Kidney capillary endothelial cell (primary cell): ENCODE measurements at places on chromosomes 5 and 9.

DNA sequence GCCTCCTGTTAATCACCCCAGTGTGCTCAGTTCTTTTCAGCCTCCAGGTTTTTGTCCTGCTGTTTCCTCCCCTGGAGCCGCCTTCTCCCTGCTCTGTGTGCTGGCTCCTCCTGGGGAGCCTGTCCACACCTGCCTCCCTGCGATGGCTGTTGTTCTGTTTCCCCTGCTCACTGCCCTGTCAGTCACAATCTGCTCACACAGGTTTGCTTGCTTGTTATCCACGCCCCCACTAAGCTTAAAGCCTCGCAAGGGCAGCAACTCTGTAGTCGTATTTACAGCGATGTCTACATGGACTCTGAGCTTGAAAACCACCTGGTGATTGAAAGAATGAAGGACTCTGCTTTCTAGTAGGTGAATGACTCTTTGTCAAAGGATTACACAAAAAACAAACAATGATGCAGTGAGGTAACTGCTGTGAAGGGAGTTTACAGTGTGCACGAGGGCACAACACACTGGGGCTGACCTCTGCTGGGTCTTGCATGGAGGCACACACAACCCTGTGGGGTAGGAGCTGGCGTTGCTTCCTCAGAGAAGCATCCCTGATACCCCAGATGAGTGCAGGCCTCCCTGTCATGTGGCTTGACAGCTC lies 39.6 kb upstream of the TEX48 start:
- no peak for DNase-seq

GRCh38 chr9:91089405-91090129 lies 272.2 kb downstream of the AUH start:
- peak; percentile 32 for DNase-seq

- no peak for DNase-seq
These were observed 101.2 kb upstream of the GDNF start for GRCh38 chr5:37940931-37941623.

GRCh38 chr9:6149315-6149714 lies 66.3 kb upstream of the IL33 start:
- peak; percentile 96 for DNase-seq

GRCh38 chr5:1321576-1321975 lies 23.3 kb downstream of the CLPTM1L start:
- DNase-seq: no peak

GRCh38 chr5:175800656-175801081 lies 70.7 kb upstream of the CPLX2 start:
- DNase-seq: no peak

DNA sequence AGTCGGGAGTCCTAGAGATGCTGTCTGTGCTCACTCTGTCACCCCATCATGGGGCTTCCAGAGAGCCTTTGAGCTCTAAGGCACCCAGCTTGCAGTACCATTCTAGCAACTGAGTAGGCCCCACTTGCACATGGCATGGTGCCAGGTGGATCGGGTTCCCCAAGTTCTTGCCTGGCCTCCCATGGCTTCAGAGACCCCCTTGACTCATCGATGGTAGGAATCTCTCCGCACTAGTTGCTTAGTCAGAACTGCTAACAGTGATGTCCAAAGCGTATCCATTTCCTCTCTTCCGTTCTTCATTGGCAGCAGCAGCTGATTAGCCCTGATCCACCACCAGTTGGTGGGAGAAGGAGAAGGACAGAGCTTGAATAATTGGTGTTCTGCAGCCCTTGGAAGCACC lies 70.3 kb upstream of the RARS1 start:
- DNase-seq: no peak

DNA sequence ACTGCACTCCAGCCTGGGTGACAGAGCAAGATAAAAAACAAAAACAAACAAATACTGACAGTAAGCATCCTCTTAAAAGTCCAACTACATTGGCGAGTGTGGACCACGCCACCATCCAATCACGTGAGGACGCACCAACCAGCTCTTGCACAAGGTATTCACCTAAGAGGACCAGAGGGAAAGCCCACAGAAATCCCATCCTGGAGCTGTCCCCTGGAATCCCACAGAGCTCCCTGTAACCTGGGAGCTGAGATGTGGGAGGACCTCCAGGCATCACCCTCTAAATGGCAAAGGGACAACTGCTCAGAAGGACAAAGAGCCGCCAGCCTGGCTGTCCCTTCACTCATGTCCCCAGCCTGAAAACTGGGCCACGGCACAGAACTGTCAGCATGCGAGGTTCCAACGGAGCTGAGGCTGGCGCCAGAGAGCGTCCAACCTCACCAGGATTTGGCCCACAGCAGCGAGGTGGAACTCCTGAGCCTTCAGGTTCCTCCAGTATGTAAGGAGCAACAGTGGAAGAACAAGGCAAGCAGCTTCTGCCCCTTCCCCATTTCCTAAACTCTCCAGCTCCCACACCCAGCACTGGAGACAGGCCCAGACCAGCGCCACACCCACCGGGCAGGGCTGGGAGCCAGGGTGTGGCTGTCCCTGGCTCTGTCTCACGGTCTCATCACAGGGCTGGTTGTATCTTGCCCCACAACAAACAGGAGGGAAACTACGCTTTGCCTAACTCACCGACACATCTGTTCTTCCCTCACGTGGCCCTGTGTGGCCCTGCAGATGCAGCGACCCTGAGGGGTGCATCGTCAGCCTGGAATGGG lies 15.2 kb downstream of the IPPK start:
- DNase-seq: no peak

- no peak for DNase-seq
These were observed 541.7 kb downstream of the MTRR start for GRCh38 chr5:8410618-8411017.

GRCh38 chr5:83711982-83712601 lies 8.6 kb downstream of the HAPLN1 start:
- peak; percentile 52 for DNase-seq

- DNase-seq: no peak
These were observed 53.7 kb downstream of the TGFBR1 start for GRCh38 chr9:99158629-99159028.

DNA sequence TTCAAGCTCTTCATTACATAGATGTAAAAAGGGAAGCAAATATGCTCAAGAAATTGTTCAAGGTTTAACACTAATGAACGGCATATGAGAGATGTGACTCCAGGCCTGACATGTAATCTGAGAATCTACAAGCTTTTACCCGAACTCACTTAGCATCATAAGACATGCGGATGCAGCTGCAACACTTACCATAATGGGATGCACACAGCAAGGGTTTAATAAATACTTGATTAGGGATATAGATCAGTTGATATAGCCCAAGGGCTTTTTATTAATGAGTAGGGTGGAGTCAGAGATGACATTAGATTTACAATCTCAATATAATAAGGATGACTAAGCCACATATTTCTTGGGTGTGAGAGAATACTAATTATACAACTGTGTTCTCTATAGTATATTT lies 2215.5 kb downstream of the MAT2B start:
- no peak for DNase-seq

DNA sequence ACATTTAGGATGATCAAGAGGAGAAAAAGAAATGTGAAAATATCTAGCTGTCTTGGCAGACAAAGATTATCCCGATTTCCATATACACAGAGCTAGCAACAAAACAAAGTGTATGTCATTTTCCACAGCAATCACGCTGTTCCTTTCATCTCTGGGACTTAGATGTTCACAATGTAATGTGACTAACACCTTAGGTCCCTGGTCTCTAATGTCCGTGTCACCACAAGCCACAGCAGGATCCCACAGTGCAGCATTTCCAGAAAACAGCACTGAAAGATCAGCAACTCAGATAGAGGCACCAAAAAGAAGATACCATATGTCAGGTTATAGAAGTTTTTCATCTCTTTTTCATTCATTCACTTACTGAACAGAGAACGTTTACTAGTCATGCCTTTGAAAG lies 118.0 kb upstream of the TNPO1 start:
- no peak for DNase-seq

GRCh38 chr5:13766236-13766635 lies 178.3 kb downstream of the DNAH5 start:
- DNase-seq: no peak

GRCh38 chr5:98308231-98308630 lies 465.2 kb upstream of the RGMB start:
- no peak for DNase-seq

DNA sequence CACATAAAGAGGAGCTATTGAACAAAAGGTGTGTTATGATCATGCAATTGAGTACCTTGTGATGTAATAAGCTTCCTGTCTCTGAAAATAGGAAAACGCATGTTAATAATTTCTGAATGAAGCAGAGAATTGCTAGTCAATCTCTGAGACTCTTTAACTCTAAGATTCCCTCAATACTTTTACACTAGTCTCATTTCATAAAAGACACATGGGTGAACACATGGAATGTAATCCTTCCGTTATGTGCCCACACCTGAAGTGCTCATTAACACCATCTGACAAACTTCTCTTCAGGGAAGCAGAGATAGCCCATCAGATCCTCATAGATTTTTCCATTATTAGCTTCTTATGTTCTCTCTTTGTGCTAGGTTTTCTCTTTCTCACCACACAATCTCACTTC lies 182.4 kb downstream of the TLR4 start:
- no peak for DNase-seq

DNA sequence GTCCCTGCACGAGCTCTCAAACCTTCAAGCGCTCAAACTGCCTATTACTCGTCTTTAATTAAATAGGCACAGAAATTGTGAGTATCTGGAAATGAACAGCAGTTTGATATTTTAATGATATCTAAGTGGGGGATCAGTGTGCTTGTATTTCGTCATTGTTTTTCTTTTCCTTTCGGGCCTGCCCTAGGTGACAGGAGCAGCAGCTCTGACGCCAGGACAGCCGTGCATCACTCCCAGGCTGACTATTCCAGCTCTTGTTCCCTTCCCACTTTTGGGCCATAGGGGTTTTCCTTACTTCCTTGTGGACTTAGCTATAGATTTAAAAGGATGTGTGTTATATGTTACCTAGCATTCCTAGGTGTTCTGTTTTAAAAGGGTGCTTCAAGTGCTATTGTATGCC lies 9.5 kb downstream of the BNIP1 start:
- no peak for DNase-seq

DNA sequence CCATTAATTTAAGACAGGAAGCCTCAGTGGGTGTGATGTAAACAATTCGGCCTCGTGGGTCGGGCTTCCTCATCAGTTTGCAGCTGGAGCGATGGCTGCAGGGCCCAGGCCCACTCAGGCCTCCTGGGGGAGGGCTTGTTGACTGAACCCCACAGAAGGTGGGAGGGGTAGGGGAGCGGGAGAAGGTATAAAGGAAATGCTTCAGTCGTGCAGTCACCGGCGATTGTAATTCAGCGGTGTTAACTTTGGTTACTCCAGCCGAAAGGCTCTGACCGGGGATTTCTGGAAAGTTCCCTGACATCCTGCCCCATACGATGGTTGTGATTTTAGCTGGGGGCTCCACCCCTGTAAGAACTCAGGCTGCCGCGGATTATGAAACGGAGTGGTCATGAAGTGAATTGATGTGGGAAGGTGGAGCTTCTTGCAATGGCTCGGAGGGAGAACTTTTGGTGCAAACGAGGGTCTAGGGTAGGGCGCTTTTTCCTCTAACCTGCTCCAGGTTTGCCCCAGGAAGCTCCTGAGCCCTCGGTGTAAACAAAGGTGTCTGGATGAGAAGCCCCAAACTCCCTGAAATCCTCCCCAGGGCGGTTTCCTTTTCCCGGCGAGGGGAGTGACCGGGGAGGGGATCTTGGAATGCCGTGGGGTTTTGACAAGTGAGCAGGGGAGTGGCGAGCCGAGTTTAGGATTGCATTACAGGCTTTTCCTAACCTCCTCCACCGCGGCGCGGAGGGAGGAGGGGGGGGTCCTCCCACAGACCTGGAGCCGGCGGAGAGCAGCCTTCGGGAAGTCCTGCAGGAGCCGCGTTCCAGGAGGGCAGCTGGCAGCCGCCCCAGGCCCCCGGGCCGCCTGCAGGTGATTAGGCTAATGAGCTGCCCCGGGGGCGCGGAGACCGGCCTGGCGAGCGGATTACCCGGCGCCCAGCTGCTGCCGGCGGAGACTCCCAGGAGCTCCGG lies 215.5 kb downstream of the PDZD2 start:
- peak; percentile 43 for DNase-seq

DNA sequence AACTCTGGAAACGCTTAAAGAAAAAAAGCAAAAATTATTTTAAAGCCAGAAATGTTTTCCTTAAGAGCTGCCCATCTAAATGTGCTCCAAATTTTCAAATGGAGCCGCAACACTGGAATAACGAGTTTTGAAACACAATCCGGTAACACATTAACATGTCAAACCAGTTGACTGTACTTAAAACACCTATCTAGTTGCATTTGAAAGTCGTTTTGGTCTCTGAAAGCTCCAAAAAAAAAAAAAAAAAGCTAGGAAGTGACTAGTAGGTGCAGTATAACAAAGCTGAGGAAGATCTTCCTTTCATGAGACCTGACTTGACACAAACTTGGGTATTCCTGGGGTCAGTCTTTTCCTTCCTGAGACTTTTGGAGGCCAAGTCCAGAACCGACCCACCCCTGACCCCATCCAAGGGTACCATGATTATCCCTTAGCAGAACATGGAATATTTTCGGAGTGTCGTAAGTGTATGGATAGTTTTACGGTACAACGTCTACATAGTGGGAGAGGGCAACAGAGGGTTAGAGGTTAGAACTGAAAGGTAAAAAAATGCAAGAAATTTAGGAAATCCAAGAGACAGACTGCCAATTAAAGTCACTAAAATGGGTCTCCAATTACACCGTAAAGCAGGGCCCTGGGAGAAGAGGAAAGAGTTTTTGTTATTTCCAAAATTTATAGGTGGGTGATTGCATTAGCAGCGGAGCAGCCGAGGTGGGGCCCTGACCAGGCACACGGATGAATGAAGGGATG lies 812 bp downstream of the CETN3 start:
- DNase-seq: no peak

GRCh38 chr9:127828262-127829031 lies 25.8 kb downstream of the FPGS start:
- no peak for DNase-seq

- DNase-seq: no peak
These were observed 22.3 kb downstream of the RORB start for GRCh38 chr9:74519419-74519818.

- no peak for DNase-seq
These were observed 7.0 kb downstream of the SQSTM1 start for GRCh38 chr5:179827680-179828079.

DNA sequence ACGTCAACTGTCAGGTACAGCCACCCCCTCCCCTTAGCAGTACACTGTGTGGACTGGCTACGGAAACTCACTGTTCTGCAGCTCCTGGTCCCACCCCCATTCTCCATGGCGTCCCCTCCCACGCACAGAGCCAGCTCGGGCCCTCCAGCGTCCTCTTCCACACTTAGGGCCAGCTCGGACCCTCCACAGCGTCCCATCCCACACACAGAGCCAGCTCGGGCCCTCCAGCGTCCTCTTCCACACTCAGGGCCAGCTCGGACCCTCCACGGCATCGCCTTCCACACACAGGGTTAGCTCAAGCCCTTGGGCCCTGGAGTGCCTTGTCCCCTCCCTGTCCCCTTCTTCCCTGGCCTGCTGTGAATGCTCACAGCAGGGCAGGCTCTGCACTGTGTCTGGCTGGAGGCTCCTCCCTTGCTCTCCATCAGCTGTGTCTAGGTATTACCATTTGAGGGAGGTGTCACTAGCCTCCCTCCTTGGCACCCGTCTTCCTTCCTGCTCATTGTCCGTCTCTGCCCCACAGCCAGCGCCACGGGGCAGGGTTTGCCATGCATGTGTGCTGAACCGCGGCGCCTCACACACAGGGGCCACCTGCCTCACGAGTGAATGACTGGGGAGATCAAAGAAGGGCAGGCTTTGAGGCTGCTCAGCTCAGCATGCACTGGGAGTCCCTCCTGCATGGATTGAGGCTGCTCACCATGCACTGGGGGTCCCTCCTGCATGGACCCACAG lies 78.5 kb upstream of the CACNA1B start:
- no peak for DNase-seq

GRCh38 chr9:124511891-124512805 lies 4.9 kb upstream of the NR5A1 start:
- no peak for DNase-seq

- DNase-seq: no peak
These were observed 532.4 kb downstream of the CCDC171 start for GRCh38 chr9:16085167-16085726.
